H1 (cell line): ENCODE measurements at places on chromosomes 2 and 18. TPM values are rescaled to one million over a fixed set of nuclear protein-coding genes. Genes with fewer than 3 reads are reported as not detected.

DNA sequence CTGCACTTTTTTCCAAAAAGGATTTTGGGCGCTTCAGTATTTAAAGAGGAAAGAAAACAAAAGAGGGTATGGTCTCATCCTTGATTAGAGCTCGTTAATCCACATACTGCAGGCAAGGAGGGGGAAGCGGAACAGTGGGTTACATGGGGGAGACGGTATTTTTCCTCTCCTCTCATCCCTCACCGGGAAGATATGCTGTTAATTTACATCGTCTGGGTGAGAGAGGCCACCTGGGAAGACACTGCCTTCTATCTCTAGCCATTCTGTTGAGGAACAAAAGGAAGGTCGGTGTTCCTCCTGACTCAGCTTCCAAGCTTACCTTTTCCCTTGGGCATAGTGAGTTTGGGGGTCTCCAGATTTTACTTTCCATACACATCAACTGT, 52.3 kb downstream of the IMPA2 start:
- no peak for DNase-seq
- no peaks in the 10 kb centered on the region for H3K4me1 ChIP-seq
- H3K27ac ChIP-seq, result no peak overlapping the region
- peaks cover 10% of the 10 kb centered on the region for H3K27me3 ChIP-seq
- H3K4me3 ChIP-seq, result no peak overlapping the region
- peaks cover 7% of the 10 kb centered on the region; the same call in 1 of the 2 replicates for H3K36me3 ChIP-seq

DNA sequence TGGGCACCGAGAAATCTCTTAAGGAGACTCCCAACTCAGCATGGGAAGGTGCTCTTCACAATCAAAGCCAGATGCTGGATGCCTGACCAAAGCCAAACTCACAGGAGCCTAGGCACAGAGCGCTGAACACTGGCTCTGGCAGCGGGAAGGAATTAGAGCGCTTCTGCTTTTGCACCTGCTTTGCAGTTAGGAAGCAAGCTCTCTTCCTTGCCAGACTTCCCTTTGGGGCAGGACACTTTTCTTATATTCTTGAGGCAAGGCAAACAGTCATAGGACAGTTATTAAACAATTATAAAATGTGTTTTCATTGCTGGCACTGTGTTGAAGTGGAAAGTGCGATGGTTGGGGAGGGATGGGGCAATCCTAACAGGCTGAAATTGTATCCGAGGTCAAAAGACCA, 79.6 kb upstream of the DNMT3A start:
- no peak overlapping the region for H3K4me3 ChIP-seq
- H3K27me3 ChIP-seq, result no peaks in the 10 kb centered on the region
- no peaks in the 10 kb centered on the region; the same call in 1 of the 2 replicates for H3K36me3 ChIP-seq
- no peak for DNase-seq
- H3K27ac ChIP-seq, result no peak overlapping the region

GRCh38 chr2:104249629-104250028, 604.3 kb upstream of the POU3F3 start:
- H3K36me3 ChIP-seq, result no peaks in the 10 kb centered on the region
- no peak overlapping the region for H3K4me3 ChIP-seq
- H3K27ac ChIP-seq, result no peak overlapping the region
- H3K4me1 ChIP-seq, result no peaks in the 10 kb centered on the region
- H3K27me3 ChIP-seq, result no peaks in the 10 kb centered on the region

GRCh38 chr2:143719406-143719805, 590.2 kb downstream of the ARHGAP15 start:
- no peak for DNase-seq
- H3K4me3 ChIP-seq, result no peak overlapping the region
- no peaks in the 10 kb centered on the region for H3K27me3 ChIP-seq
- H3K36me3 ChIP-seq, result no peaks in the 10 kb centered on the region
- no peaks in the 10 kb centered on the region for H3K4me1 ChIP-seq

DNA sequence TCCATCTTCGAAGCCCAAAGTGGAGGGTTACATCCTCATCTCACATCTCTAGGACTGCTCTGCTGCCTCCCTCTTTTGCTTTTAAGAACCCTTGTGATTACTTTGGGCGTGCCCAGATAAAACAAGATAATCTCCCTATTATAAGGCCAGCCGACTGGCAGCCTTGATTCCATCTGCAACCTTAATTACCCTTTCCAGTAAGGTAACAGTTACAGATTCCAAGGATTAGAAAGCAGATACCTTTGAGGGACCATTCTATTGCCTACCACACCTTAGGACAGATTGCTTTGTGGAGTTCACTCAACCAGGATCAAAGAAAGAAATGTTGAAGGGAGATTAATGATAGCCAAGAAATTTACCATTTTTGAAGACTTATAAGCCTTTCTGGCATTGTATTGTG, 250.8 kb upstream of the ACVR2A start:
- H3K4me3 ChIP-seq, result no peak overlapping the region
- no peak overlapping the region for H3K27ac ChIP-seq
- H3K27me3 ChIP-seq, result no peaks in the 10 kb centered on the region
- no peaks in the 10 kb centered on the region for H3K36me3 ChIP-seq

- no peaks in the 10 kb centered on the region for H3K27me3 ChIP-seq
- no peak overlapping the region for H3K4me3 ChIP-seq
- no peak for DNase-seq
- H3K4me1 ChIP-seq, result no peaks in the 10 kb centered on the region; the same call in 1 of the 2 replicates
Measured at GRCh38 chr2:59077981-59078531, 836.9 kb upstream of the FANCL start.

DNA sequence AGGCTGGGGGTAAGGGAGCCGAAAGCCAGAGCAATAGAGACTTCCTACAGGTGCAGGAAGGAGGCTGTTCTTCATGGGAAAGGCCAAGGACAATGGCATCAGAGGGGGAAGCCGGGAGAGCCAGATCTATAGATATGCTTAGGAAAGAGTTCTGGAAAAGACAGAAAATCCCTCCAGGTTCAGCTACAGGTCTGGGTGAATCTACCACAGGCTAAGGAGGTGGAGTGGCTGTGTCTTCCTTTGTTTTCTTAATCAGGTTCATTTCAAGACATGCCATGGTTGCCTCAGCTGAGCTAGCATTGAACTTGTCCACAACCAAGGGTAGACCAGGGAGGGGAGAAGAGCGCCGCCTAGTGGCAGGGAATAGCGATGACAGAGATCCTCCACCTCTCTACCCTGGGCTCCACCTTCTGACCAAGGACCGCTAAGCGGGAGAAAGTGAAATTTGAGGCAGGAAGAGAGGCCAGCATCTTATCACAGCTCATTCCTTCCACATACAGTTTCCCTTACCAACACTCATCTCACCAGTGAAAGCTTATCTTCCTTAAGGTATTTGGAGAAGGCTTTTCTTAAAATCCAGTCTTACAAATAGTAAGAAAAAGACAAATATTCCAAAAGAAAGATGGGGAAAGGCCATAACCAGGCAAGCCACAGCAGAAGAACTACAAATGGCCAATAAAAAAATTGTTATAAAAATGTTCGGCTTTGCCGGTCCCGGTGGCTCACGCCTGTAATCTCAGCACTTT, 74.2 kb downstream of the VIT start:
- no peak overlapping the region for H3K4me3 ChIP-seq
- no peaks in the 10 kb centered on the region for H3K36me3 ChIP-seq
- no peak overlapping the region for H3K27ac ChIP-seq
- H3K4me1 ChIP-seq, result no peaks in the 10 kb centered on the region
- no peaks in the 10 kb centered on the region for H3K27me3 ChIP-seq

GRCh38 chr2:235592836-235593235, 99.0 kb downstream of the AGAP1 start:
- DNase-seq, result no peak
- H3K27me3 ChIP-seq, result no peaks in the 10 kb centered on the region
- H3K4me3 ChIP-seq, result no peak overlapping the region
- H3K27ac ChIP-seq, result no peak overlapping the region
- H3K36me3 ChIP-seq, result no peaks in the 10 kb centered on the region

DNA sequence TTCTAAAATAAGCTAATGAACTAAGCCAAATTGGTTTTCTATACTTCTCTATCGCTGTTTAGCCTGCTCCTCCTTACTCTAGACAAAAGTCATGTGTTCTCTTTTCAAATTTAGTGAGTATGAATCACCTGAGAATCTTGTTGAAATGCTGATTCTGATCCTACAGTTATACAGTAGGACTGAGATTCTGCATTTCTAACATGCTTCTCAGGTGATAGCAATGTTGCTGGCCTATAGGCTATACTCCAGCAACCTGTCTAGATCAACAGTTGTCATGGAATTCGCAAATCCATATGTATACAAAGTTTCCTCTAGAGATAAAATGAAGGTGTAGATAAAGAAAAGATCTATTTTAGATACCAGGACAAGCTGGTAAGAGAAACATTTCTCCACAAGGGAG, 62.9 kb downstream of the MEMO1 start:
- no peak for DNase-seq
- H3K4me1 ChIP-seq, result 0 out of 2 replicates have a peak, but pooled peaks cover 4% of the 10 kb centered on the region
- peaks cover 1% of the 10 kb centered on the region for H3K27me3 ChIP-seq
- no peak overlapping the region for H3K27ac ChIP-seq

GRCh38 chr2:151761687-151762086, 27.4 kb upstream of the NEB start:
- H3K36me3 ChIP-seq, result no peaks in the 10 kb centered on the region
- H3K4me1 ChIP-seq, result peaks cover 4% of the 10 kb centered on the region; the same call in 1 of the 2 replicates
- no peak overlapping the region for H3K27ac ChIP-seq
- H3K27me3 ChIP-seq, result no peaks in the 10 kb centered on the region

GRCh38 chr2:240125742-240126141, 10.4 kb downstream of the COPS9 start:
- H3K4me1 ChIP-seq, result no peaks in the 10 kb centered on the region
- no peak overlapping the region for H3K27ac ChIP-seq
- no peak for DNase-seq
- no peaks in the 10 kb centered on the region for H3K27me3 ChIP-seq
- H3K4me3 ChIP-seq, result no peak overlapping the region
- peaks cover 13% of the 10 kb centered on the region for H3K36me3 ChIP-seq

DNA sequence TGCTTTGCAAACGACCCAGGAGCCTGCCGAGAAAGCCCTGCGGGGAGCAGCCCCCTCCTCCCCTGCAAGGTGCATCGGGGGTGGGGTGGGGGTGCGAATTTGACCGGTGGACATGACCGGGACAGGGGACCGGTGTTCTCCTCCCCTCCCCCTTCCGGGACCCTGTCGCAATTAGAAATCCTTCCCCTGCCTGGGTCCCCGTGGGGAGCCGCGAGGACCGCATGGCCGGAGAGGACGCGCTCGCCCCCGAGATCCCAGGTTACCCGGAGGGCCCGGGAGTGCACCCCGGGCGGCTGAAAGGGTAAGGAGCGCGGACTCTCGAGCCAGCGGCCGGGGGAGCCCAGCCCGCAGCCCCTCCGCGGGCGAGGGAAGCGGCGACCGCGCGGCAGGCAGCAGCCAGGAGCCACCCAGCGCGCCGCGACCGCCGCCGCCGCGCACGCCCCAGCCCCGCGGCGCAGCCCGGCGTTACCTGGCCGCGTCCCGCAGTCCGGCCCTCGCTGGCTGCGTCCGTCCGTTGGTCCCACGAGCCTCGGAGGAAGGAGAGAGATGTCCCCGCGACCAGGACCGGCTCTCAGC, 482 bp downstream of the DLGAP1 start:
- no peaks in the 10 kb centered on the region for H3K27me3 ChIP-seq
- H3K36me3 ChIP-seq, result no peaks in the 10 kb centered on the region
- H3K4me3 ChIP-seq, result peak overlapping the region; percentile 93
- DNase-seq, result no peak
- peaks cover 5% of the 10 kb centered on the region; the same call in 1 of the 2 replicates for H3K4me1 ChIP-seq

DNA sequence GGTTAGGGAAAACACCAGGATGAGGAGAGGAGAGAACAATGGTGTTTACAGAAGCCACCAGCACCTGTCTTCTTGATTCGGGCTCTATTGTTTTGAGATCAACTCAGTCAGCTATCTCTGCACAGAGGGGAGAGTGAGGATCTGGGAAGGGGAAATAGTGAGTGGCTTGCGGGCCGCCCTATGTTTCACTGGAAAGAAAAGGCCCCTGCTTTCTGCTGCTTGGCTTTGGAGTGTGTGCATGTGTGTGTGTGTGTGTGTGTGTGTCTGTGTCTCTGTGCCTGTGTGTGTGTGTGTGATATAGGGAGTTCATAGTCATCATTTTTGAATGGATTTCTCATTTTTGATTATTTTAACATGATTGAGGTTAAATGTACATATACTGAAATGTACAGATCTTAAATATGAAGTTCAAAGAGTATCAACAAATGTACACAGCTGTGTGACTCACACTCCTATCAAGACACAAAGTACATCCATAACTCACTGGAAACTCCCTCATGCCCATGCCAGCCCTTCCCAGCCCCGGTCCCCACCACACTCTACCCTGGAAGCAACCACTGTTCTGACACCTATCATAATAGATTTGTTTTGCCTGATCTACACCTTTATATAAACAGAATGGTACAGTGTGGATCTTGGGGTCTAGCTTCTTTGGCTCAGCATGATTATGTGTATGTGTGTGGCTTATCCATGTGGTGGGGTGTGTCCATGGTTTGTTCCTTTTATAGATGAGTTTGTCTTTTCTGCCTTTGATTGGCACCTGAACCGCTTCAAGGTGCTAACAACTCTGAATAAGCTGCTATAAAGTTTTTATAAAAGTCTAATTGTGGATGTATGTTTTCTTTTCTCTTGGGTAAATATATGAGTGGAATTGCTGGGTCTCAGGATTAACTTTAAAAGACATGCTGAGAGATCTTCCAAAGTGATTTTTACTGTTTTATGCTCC, 258.3 kb downstream of the SETBP1 start:
- H3K36me3 ChIP-seq, result peaks cover 3% of the 10 kb centered on the region; the same call in 1 of the 2 replicates
- DNase-seq, result no peak
- peaks cover 3% of the 10 kb centered on the region; the same call in 1 of the 2 replicates for H3K4me1 ChIP-seq
- H3K27me3 ChIP-seq, result peaks cover 3% of the 10 kb centered on the region
- no peak overlapping the region for H3K4me3 ChIP-seq
- H3K27ac ChIP-seq, result no peak overlapping the region

GRCh38 chr2:80073134-80073561, 231.4 kb downstream of the LRRTM1 start:
- H3K4me3 ChIP-seq, result no peak overlapping the region
- no peak for DNase-seq
- no peaks in the 10 kb centered on the region for H3K4me1 ChIP-seq
- no peak overlapping the region for H3K27ac ChIP-seq

- no peaks in the 10 kb centered on the region for H3K36me3 ChIP-seq
- no peaks in the 10 kb centered on the region for H3K27me3 ChIP-seq
- H3K4me3 ChIP-seq, result peak overlapping the region; percentile 87
- no peak for DNase-seq
- peak overlapping the region; percentile 58 for H3K27ac ChIP-seq
Measured at GRCh38 chr2:201116959-201117734, 1.2 kb downstream of the CFLAR start.

- no peak overlapping the region for H3K4me3 ChIP-seq
- H3K27me3 ChIP-seq, result no peaks in the 10 kb centered on the region
- no peaks in the 10 kb centered on the region for H3K36me3 ChIP-seq
Measured at GRCh38 chr18:41809652-41810051, 145.4 kb upstream of the PIK3C3 start.

- no peaks in the 10 kb centered on the region for H3K27me3 ChIP-seq
- no peak overlapping the region for H3K27ac ChIP-seq
- H3K4me3 ChIP-seq, result no peak overlapping the region
- no peaks in the 10 kb centered on the region for H3K4me1 ChIP-seq
- no peaks in the 10 kb centered on the region for H3K36me3 ChIP-seq
Measured at GRCh38 chr2:173649527-173650219, 295.0 kb downstream of the CDCA7 start.

Gene TUBA3E
- not detected in 2 replicates for total RNA-seq

Gene FBXO11
- 54.6 and 57.3 TPM in 2 replicates for total RNA-seq

Gene DSG4
- not detected in 2 replicates for total RNA-seq

Gene EVA1A
- 1.2 and 4.3 TPM in 2 replicates for total RNA-seq

Gene MYCN
- 137 and 142 TPM in 2 replicates for total RNA-seq

Gene CCL20
- not detected in 2 replicates for total RNA-seq

Gene AQP12B
- total RNA-seq, result not detected in 2 replicates

Gene UGP2
- 925 and 956 TPM in 2 replicates for total RNA-seq

Gene SERPINB12
- not detected in 2 replicates for total RNA-seq

Gene TEKT4
- not detected in 2 replicates for total RNA-seq
